ENCODE measurements at places on chromosomes 16 and 17.

DNA sequence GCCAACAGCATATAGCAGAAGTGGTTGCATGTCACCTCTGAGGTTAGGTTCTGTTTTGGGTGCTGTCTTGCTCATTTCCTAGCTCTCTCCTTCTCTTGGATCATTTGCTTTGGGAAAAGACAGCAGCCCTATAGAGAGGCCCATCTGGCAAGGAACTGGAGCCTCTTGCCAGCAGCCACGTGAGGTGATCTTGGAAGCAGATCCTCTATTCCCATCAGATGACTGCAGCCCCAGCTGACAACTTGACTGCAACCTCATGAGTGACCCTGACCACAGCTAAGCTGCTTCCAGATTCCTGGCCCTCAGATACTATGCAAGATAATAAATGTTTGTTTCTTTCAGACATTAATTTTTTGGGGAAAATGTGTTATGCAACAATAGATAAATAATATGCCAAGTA, 213.3 kb upstream of the HS3ST4 start:
- DNase-seq, result no peak

DNA sequence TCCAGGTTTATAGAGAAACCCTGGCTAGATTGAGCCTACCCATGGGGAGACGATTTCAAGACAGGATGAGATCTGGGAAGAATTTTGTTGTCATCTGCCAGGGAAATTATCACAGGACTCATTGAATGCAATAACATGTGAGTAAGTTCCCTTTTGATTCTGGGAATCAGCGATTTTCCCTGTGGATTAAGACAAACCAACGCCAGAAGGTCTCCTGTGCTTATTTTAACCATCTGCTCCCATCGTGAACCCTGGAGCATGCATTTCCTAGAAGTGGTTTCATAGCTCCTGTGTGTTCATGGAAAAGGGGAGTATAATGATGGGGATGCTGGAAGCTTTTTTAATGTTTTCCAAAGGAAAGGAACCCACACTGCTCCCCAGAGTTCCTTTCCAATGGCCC, 21.0 kb upstream of the ARHGAP44 start:
- no peak for DNase-seq

DNA sequence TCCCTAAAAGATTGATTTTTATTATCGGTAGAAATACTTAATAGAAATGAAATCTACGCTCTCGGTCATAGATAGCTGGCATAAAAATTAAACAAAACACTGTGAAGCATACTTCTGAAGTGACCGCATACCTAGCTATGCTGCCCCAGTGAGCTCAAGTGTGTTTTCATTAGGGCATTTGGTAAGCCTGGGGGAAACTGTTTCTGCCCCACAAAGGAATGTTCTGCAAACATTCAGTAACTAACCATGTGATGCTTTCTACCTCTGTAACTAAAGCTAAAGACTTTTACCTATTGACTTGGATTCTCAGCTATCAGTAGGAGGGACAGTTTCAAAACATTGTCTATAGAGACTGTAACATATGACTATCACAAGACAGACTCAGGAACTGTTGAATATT, 93.5 kb upstream of the HSBP1 start:
- DNase-seq, result no peak

DNA sequence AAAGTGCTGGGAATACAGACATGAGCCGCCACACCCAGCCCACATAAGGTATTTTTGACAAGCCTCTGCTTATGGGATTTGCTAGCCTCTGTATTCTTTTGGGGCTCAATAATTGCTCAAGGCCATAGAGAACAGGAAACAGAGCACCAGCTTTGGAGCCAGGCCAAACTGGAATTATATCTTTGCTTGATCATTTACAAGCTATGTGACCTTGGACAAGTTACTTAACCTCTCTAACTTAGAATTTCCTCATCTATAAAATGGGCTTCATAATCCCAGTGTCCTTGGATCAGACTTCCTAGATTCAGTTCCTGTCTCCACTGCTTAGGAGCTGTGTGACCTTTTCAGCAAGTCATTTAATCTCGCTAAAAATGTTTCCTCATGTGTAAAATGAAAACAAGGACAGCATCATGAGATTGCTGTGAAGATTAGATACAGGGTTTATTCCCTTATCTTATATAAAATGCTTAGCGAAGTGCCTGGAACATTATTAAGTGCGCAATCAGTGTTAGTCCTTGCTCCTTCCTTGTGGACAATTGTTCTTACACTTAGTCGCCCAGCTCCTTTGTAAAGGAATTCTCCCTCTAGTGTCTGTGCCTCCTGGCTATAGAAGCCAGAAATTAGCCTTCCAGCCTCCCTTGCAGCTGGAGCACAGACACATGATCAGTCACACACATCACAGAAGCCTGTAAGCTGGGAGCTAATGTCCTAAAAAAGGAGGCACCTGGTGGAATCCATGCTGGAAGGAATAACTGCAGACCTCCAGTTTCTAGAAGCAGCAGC, 16.6 kb downstream of the KRT9 start:
- DNase-seq, result no peak

- DNase-seq, result no peak
Observed at GRCh38 chr16:66899310-66899944, 19.1 kb downstream of the PDP2 start.

DNA sequence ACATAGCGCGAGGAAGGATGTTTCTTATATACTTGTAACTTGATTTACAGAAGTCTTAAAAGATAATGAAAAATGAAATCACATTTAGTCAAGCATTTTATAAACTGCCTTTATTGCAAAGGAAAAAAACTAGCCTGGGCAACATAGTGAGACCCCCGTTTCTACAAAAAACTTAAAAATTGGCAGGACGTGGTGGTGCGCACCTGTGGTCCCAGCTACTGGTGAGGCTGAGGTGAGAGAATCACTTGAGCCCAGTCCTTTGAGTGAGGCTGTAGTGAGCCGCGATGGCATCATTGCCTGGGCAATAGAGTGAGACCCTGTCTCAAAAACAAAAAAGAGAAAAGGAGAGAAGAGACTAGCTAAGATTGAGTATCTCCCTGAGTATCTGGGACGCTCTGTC, 145.2 kb upstream of the CIBAR2 start:
- DNase-seq, result no peak

DNA sequence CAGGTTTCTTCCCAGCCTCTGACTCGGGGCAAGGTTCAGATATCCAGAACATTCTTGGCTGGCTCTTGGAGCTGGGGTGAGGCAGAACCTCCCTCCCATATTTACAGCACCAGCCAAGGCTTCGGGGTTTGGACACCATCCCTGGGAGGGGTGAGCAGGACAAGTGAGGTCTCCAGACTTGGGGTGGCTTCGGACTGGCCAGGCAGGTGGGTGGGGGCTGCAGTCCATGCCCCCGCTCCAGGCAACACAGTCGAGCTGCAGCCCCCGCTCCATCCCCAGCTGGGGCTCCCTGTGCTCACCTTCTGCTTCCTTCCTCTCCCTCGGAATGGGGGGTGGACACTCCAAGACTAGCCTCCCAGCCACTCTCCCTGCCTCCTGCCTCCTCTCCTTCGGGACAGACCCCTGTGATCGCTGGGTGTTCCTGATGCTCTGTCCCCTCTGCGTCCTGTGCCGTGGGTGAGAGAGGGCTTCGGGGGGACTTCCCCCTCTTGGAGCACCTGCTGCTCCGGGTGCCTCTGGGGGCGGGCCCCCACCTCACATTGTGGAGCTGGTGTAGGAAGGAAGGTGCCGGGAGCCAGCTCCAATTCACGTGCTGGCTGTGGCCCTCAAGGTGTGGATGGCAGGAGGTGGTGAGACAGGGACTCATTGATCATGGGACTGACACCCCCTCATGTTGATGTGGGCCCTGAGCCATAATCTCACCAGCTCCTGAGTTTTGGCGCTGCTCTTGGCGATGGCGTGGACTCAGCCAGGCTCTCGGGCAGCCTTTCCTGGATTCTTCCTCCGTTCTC, 189.2 kb downstream of the SEC14L1 start:
- no peak for DNase-seq

DNA sequence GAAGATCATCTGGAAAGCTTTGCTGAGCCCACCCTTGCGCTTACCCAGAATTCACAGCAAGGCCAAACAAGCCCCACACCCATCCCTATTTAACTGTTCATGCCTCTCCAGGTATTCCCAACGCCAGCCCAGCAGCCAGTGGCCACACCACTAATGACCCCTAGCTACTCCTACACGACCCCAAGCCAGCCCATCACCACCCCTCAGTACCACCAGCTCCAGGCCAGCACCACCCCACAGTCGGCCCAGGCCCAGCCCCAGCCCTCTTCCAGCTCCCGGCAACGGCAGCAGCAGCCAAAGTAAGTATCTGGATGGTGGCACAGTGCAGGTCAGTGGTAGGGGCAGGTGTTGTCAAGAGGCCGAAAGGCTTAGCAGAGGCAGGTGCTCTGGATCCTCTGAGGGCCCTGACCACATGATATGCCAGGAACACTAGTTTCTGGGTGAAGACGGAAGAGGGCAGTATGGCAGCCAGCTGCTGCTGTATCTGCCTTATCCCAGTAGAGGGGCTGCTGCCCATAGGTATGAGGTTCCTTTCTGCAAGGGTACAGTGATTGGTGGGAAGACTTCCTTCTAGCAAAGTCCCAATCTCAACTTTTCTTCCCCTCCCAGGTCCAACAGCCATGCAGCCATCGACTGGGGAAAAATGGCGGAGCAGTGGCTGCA, 10.7 kb downstream of the PROCA1 start:
- no peak for DNase-seq

- DNase-seq, result no peak
Observed at GRCh38 chr16:53913920-53914319, 210.0 kb downstream of the FTO start.

- no peak for DNase-seq
Observed at GRCh38 chr17:65750631-65751115, 189.2 kb upstream of the AXIN2 start.

- no peak for DNase-seq
Observed at GRCh38 chr17:21517538-21518293, 141.6 kb downstream of the KCNJ12 start.
